AG04449 (cell line): ENCODE measurements at places on chromosomes 2 and 18.

- DNase-seq, result no peak
Observed at GRCh38 chr2:69315160-69315761, 71.8 kb downstream of the GFPT1 start.

- DNase-seq, result no peak
Observed at GRCh38 chr2:9269695-9270360, 63.2 kb downstream of the ASAP2 start.

- DNase-seq, result no peak
Observed at GRCh38 chr18:74942319-74942910, 266.5 kb downstream of the PTGR3 start.

GRCh38 chr18:59779979-59780378 lies 82.8 kb upstream of the CCBE1 start:
- peak; percentile 45 for DNase-seq

DNA sequence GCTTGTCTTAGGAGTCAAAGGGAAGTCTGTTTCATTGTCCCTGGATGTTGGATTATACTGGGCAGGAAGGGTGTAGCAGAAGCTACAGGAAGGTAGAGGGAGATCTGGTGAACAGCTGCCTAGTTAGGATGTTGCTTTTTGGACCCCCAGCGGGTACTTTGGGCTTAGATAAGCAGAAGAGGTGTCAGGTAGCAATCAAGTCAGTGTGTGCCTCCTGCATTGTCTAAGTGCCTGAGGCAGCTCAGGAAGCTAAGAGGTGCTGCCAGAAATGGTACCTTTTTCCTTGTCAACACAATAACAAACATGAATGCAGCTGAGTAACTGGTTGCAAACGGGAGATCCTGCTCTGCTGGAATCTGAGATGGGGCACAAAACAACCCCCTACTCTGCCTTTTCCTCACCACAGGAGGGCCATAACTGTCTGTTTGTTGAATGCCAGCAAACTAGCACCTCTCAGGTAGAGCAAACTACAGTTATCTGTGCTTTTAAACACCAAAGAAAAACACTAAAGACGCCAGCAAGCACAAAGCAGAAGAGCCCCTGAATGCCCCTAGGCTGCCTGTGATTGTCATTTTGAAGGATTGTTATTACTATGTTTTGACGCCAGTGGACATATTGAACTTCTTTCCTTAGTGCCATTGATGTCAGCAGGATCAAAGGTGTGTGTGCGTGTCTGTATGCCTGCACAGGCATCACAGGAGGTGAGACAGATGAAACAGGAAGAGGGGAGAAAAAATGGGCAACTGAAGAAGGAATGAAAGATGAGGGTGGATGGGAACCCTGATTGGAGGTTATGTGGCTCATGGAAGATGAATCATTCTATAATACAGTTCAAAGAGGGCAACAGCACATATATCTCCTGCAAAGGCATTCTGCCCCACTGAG lies 151.4 kb downstream of the ETAA1 start:
- no peak for DNase-seq

- no peak for DNase-seq
Observed at GRCh38 chr2:189574793-189575475, 5.7 kb downstream of the SLC40A1 start.

DNA sequence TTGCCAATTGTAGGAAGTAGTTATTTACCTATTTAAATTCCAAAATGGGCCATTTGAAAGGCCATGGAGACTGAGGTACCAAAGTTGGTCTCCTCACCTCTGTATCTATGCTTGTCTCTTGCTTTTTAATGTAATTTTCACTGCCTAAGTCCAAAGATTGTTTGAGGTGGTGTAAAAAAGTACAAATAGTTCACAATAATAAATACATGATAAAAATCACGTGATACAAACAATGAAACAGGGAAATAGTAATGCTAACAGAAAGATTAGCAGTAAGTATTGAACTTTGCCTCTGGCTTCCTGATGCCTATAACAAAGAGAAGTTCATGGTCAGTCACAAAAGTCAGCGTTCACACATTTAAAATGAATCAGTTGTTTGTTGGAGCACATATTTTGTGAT lies 67.6 kb downstream of the CNTNAP5 start:
- no peak for DNase-seq

GRCh38 chr2:154724194-154724797 lies 25.8 kb downstream of the KCNJ3 start:
- no peak for DNase-seq

DNA sequence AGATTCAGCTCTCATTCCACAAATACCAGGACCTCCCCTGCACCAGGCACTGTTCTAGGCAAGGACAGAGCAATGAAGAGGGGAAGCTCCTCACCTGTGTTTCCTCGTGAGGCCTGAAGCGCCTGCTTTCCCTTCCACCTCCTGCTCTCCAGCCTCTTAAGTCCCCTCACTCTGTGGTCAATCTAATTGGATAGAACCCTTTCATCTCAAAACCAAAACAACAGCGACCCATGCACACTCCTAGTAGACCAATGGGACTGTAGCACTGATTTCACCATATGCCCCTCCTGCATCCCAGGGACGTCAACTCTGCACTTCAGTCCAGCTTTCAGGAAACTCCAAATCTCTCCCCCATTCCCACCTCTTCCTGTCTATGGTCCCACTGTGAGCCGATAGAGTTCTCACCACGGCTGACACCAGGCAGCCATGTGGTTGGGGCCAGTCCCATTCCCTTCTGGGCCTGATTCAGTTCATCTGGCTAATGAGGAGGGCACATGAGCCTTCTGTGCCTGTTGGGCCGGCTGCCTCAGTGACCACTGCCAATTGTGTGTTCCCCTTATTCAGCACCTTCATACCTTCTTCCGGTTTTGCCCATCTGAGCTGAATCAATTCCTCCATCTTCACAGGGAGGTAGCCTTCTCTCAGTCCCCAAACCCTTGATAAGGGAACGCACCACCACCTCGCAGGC lies 33.3 kb upstream of the MAT2A start:
- no peak for DNase-seq

DNA sequence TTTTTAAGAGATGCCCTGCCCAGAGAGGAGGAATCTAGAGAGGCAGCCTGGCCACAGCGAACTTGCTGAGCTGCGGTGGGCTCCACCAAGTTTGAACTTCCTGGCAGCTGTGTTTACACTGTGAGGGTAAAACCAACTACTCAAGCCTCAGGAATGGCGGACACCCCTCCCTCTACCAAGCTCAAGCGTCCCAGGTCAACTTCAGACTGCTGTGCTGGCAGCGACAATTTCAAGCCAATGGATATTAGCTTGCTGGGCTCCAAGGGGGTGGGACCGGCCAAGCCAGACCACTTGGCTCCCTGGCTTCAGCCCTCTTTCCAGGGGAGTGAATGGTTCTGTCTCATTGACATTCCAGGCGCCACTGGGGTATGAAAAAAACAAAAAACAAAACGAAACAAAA lies 289.4 kb downstream of the KCNS3 start:
- DNase-seq, result no peak

DNA sequence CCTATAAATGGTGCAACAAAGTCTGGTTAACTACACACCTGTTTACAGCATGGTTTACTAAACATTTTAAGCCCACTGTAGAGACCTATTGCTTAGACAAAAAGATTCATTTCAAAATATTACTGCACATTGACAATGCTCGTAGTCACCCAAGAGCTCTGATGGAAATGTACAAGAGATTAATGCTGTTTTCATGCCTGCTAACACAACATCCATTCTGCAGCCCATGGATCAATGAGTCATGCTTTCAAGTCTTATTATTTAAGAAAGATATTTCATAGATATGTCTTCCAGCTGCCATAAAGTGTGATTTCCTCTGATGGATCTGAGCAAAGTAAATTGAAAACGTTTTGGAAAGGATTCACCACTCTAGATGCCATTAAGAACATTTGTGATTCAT lies 781.1 kb downstream of the MBD2 start:
- no peak for DNase-seq

DNA sequence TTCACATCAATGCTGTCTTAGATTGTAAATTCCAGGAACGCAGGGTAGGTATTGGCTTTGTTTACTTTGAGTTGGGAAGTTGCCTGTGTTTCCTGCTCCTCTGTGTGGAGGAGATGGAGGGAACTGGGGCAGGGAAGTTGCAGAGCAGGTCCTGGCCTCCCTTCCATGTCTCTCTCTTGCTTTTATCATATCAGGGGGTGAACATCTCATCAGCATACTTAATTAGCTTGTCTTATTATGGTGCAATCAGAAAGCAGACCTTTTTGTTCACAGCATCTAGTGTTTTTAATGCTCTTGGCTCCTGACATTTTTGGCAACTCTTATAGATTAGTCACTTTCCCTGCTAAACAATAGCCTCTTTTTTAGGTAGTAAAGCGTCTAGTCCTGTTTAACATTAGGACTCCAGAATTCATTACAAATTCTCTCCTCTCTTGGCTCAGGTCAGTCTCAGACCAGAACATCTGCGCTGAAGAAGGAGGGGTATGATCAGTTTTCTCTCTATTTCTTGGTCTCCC lies 11.5 kb upstream of the DIPK1C start:
- DNase-seq, result no peak

DNA sequence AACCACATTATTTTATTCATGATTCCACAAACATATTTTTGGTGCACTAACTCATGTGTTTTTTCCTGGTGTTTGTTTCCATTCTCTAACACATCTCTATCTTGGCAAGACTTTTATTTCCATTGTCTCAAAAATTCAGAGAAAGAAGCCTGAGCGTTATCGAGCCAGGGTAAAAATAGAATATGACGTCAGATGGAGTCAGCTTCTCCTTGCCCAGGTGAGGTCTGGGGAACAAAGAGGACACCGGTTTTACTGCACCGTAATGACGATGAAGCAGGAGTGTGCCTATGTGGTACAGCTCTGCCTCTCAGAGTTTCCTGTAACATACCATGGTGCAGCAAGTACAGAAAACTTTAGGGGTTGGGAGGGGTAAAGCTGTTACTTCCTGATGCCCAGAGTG lies 661.6 kb downstream of the PLCL1 start:
- no peak for DNase-seq

- DNase-seq, result no peak
Observed at GRCh38 chr2:86292571-86293515, 44.6 kb downstream of the REEP1 start.

GRCh38 chr2:100870652-100871531 lies 51.0 kb downstream of the NPAS2 start:
- DNase-seq, result no peak

- DNase-seq, result no peak
Observed at GRCh38 chr2:58634653-58635370, 393.7 kb upstream of the FANCL start.

GRCh38 chr18:59690186-59690982 lies 6.8 kb downstream of the CCBE1 start:
- no peak for DNase-seq

- DNase-seq, result no peak
Observed at GRCh38 chr2:24269265-24269664, 91.1 kb downstream of the ITSN2 start.

DNA sequence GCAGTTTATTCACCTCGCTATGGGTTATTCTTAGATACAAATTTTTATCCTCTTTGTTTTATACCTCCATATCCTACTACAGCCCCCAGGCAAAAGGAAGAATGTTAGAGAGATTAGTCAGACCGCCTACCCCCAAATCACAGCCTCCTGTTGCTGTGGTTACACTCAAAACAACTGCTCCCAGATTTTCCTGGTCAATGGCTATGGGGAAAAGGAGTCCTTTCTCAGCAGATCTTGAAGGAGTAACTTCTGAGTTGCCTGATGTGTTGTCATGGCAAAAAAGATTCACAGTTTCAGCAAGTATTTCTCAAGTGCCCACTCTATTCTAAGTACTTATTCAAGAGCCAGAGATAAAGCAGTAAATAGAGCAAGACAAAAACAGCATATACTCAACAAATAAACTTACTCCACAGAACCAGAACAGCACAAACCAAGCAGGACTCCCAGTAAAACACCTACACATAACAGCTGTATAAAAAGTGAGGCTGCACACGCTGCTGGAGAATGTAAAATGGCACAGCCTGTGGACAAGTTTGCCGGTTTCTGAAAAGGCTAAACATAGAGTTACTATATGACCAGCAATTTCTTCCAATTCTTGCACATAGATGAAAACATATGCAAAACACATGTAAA lies 104.8 kb downstream of the NOL10 start:
- DNase-seq, result peak; percentile 69

GRCh38 chr2:133732982-133733900 lies 165.0 kb upstream of the NCKAP5 start:
- no peak for DNase-seq

- no peak for DNase-seq
Observed at GRCh38 chr18:4077721-4078120, 377.4 kb downstream of the DLGAP1 start.

- DNase-seq, result no peak
Observed at GRCh38 chr2:239942090-239942489, 83.1 kb downstream of the NDUFA10 start.

DNA sequence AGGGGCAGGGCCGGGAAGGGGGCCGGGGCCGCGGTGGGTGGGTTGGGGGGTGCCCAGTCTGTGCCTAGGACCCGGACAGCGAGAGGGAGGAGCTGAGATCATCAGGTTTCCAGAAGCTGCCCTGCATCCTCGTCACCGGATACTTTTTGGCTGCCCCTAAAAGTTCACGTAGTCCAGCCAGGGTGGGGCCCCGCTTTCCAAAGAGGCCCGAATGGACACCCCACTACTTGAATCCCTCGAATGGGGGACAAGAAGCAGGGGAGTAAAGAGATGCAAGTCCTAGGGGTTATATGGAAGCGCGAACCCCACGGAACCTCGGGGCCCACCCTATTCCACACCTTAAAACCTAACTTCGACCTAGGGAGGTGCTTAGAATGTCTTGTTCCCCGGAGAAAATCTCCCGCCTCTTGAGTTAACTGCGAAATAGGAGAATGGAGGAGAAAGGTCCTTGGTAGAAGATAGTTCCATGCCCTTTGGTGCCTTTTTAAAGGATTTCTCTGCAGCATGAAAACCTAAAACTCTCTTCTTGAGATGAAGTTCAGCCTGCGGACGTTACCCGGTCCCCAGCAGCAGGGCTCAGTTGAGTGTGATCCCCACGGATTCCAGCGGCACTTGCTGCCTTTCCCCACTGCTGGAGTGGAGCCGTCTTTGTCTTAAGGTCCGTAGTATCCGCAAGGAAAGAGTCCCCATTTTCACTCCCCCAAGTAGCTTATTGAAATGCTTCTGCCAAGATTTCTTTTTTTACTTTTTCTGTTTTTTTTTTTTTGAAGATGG lies 2.1 kb upstream of the RNF152 start:
- DNase-seq, result no peak

- no peak for DNase-seq
Observed at GRCh38 chr2:24924266-24924665, 4.2 kb upstream of the ADCY3 start.

DNA sequence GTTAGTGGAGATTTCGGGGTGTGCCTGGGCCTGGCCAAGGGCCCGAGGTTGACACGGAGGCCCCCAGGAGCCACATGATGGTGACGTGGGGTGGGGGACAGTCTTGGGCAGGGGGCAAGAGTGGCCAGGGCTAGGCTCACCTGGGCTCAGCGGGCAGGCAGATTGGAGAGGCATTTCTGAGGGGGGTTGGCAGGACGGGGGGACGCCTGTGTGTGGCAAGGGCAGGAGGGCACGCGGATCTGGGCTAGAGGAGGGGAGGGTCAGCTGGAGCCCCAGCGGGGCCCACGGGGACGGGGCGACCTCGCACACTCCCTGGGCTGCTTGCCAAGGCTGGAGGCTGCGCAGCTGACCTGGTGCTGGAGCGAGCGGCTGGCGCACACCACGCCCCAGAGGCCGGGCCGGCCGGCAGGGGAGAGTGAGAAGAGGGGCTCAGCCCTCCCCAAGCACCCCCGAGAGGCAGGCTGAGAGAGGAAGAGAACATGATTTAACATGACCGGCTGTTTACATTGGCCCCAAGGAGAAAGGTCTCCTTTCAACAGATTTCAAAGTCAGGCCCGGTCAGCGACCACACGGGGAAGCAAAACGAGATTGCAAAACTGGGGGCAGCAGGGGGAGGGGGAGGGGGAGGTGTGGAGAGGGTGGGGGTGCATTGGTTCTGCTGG lies 38.0 kb upstream of the SNED1 start:
- DNase-seq, result no peak

GRCh38 chr2:190447766-190448165 lies 39.6 kb downstream of the MFSD6 start:
- DNase-seq, result no peak
